HFFc6 (cell line): ENCODE measurements at places on chromosomes 11 and 22.

- no peak for DNase-seq
Observed at GRCh38 chr11:96905143-96905542, 515.3 kb downstream of the JRKL start.

GRCh38 chr11:15473954-15474837 is 359.5 kb downstream of the INSC start:
- DNase-seq, result no peak

- DNase-seq, result no peak
Observed at GRCh38 chr11:85407648-85408047, 219.5 kb downstream of the DLG2 start.

DNA sequence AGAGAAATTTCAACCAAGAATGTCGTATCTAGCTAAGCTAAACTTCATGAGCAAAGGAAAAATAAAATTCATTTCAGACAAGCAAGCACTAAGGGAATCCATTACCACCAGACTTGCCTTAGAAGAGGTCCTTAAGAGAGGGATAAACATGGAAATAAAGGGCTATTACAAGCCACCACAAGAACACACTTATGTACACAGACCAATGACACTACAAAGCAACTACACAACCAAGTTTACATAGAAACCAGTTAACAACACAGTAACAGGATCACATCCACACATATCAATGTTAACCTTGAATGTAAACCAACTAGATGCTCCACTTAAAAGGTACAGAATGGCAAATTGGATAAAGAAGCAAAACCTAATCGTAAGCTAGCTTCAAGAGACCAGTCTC is 38.0 kb downstream of the TMEM123 start:
- DNase-seq, result no peak

DNA sequence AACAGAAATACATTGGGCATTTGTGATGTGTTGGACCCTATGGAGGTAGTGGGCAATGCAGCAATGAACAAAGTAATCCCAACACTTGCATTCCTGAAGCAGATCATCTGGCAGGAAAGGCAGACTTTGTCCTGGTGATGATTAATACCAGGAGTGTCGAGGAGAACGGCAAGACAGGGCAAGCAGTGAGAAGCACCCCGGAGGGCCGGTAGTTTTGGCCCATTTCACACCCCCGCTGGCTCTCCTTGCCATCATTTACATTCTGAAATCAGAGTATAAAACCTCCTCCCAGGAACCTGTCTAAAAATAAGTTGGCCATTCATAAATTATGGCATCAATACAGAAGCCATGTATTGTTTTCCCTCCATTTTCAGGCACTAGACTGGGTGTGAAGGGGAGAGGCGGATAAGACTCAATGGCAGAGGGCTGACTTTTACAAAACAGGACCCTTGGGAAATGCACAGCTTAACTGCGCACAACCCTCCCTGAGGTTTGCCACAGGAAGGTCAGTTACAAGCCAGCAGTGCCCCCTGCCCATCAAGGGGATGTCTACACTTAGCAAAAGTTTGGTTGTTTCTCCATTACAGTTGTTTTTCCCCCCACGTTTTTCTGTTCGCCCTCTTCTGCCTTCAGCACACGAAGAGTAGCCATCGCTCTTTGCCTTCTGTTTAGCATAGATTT is 55.6 kb downstream of the OPCML start:
- DNase-seq, result no peak

DNA sequence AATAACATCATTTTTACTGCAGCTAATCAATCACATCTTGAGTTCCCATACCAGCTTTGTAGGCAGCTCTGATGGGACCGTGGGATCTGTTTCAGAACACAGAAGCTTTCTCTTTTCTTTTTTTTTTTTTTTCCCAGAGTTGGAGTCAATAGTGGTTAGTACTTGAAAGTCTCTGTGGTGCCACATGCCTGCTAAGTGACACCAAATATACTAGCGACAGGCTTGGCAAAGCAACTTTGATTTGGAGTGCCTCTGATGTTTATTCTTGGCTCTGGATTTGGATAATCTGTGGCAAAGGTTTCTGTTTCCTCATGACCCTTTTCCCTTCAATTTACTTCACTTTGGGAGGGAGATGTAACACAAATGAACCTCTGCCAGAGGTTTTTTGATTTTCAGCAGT is 681.4 kb upstream of the TENM4 start:
- no peak for DNase-seq

GRCh38 chr11:76424379-76424778 is 20.4 kb upstream of the EMSY start:
- no peak for DNase-seq

DNA sequence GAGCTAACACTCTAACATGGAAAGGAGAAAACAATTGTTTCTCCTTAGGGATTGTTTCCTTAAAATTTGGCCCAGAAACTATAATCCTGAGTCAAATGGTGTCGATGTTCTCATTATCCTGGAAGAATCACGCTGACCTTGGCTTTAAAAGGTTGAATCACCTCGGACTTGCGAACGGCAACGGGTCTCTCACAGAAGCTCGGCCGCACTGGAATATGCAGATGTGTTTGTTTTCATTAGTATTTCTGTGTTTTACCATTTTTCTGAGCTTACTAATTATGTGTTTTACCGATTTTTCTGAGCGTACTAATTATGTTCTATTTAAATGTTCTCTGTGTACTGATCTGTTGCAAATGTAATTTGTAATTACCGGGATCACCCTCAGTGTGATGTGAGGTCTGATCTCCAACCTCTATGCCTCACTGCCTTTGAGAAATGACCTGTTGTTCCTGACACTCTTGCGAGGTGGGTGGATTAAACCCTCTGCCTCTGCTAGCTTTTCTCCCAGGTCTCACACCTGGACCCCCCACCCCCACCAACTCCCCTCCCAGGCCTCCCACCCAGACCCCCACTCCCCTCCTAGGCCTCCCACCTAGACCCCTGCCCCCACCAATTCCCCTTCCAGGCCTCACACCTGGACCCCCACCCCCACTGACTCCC is 38.3 kb upstream of the BRSK2 start:
- DNase-seq, result no peak

DNA sequence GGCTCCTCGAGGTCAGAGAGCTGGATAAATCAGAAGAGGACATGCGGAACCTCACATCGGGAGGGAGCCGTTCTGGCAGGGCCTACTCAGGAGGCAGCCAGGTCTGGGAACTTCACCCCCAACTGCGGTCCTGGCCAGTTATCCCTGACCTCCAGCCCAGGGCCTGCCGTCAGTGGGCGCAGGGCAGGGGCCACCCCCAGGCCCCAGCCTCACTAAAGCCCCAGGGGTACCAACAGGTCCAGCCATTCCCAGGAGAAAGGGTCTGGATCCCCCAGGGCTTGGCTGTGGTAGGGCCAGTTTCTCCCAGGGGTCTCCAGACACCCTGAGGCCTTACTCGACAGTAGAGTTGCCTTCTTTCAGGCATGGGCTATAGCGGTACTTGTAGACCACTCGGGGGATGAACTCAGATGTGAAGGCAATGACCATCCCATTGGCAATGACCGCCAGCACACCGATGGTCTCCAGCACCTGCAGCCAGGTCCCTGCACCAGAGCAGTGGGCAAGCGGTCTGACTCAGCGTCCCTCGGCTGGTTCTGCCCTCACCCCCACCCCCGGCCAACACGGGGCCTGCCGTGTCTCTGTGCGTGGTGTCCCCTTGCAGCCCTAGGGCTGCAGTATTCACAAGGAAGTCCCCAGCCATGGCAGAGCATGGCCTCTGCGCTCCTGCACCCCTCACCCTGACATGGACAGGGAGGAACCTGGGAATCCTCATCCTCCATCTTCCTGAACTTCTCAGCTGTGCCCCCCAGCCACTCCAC is 4.6 kb upstream of the SIGIRR start:
- no peak for DNase-seq
